ENCODE measurements at places on chromosomes 2 and 18. TPM values are rescaled to one million over a fixed set of nuclear protein-coding genes. Genes with fewer than 3 reads are reported as not detected.

The EML4 gene
- polyA plus RNA-seq, result 26.2 TPM

The IL36G gene
- not detected for polyA plus RNA-seq

The SPATA3 gene
- polyA plus RNA-seq, result not detected

- no peaks in the 10 kb centered on the region for H3K27me3 ChIP-seq
- H3K4me1 ChIP-seq, result no peaks in the 10 kb centered on the region
- no peak overlapping the region for H3K4me3 ChIP-seq
- no peak overlapping the region for H3K27ac ChIP-seq
- no peak for DNase-seq
- no peaks in the 10 kb centered on the region for H3K36me3 ChIP-seq
Observed at GRCh38 chr18:48631851-48632250, 93.0 kb downstream of the CTIF start.

GRCh38 chr2:24704692-24705091 lies 88.5 kb downstream of the PTRHD1 start:
- H3K36me3 ChIP-seq, result no peaks in the 10 kb centered on the region
- H3K27ac ChIP-seq, result no peak overlapping the region
- H3K4me3 ChIP-seq, result no peak overlapping the region
- H3K27me3 ChIP-seq, result no peaks in the 10 kb centered on the region

DNA sequence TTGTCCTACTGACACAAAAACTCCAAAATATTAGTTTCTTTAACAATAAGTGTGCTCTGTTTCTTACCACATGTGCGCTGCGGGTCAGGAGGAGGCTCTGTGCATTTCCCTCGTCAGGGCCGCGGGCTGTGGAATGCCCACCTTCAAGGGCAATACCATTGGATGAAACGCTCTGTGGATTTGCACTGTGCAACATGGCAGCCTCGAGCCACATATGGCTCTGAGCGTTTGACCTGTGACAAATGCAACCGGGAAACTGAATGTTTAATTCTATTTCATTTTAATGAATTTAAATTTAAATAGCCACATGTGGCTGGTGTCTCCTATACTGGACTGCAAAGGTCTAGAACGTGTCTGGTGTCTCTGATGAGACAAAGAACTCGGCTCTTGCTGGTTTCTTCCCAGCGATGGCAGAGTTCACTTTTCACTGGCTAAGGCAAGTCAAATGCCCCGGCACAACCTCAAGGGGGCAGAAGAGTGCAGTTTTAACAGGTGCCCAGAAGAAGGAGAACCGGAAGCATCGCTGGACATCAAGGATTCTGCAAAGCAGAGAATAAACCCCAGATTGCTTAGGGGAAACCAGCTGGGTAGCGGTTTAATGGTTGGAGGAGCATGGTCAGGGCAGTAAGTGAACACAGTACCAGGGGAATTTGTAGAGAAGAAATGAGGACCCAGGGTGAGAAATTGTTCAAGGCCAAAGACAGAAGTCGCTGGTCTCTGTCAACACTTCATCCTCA lies 37.0 kb upstream of the TMEM18 start:
- H3K4me3 ChIP-seq, result no peak overlapping the region
- no peak overlapping the region for H3K27ac ChIP-seq
- peaks cover 1% of the 10 kb centered on the region for H3K4me1 ChIP-seq
- H3K36me3 ChIP-seq, result no peaks in the 10 kb centered on the region
- no peaks in the 10 kb centered on the region for H3K27me3 ChIP-seq

DNA sequence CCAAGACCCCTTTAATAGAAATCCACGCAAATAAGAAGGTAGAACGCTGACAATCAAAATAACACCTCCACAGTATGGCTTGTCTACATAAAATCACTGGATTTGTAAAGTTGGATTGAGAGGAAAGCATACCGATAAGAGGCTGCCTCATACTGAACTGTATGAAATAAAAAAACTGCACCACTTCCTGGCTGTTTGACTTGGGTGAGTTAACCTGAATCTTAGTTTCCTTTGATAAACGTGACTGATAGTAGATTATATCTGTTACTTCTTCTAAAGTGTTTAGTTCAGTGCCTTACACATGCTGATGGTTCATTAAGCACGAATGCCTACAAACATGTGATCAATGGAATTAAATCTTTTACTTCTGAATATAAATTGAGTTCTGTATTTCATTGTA lies 140.4 kb upstream of the RNF152 start:
- H3K4me1 ChIP-seq, result peaks cover 2% of the 10 kb centered on the region
- no peaks in the 10 kb centered on the region for H3K27me3 ChIP-seq
- H3K27ac ChIP-seq, result no peak overlapping the region
